Osteocyte (in vitro differentiated cells): ENCODE measurements at places on chromosomes 2 and 18.

DNA sequence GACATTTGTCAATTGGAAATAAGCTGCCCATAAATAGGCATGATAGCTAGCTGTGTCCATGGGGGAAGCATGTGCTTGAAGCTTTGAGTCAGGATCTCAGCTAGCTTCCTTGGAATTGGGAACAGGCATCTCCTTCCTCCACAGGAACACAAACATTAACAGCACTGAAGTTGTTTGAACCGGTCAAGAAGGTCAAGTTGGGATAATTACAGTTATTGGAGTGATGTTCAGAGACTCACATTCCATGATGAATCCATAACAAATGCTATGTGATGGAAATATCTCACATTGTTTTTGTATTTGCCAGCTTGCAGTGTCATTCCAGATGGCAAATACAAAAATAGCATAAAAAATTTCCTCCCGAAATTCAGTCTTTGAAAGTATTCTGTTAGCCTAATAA is 347.6 kb upstream of the SMIM21 start:
- no peak for DNase-seq

- DNase-seq: no peak
Observed at GRCh38 chr18:10528439-10528838, 2.6 kb downstream of the NAPG start.

DNA sequence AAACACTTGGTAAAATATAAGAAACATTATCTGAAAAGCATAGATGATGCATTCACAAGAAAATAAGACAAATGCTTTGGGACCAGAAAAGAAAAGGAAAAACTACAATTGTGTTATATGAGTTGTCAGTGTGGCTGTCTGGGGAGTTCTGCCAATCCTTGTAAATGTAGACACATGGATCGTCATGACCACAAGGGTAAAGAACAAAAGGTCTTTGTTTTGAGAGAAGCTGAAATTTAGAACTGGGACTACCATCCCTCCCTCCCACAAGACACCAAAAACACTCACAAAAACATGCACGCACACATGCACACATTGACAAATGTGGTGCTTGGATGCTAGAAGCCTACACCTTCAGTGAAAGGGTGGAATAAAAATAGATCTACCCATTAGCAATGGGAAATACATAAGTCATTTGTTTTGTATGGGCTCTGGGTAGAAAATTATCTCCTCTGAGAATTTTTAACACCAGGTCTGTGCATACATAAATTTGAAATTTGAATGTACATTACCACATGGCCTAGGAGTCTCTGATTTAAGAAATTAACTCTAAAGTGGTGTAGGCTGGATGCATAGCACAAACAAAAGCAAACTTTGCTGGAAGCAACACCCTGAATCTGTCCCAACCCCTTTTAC is 266.2 kb upstream of the SLC39A10 start:
- DNase-seq: no peak

DNA sequence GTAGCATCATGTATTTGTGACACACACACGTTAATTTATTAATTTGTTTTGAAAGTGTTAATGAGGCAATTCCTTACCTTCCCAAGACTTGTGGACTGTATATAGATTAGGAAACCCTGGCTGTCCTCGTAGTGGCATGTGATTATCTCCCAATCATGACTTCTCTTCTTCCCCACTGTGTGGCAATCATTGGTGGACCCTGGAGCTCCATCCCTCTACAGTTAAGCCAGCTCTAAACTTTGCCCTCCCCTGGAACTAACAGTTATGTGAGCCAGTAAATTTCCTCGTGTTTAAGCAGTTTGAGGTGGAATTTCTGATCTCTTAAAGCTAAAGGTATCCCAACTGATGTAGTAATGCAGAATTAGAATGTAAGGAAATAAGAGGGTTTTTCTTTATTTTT is 22.0 kb downstream of the GALNT1 start:
- no peak for DNase-seq
